ENCODE measurements at places on chromosomes 3 and 15.
A peak's percentile ranks its signal among the peaks of the same experiment; 100 is the strongest.

GRCh38 chr3:189842681-189843602, 211.8 kb downstream of the TP63 start:
- DNase-seq: no peak

GRCh38 chr15:78837543-78837942, 26.3 kb upstream of the ADAMTS7 start:
- no peak for DNase-seq

GRCh38 chr15:70955151-70955550, 62.5 kb downstream of the LRRC49 start:
- DNase-seq: no peak

- DNase-seq: no peak
Observed at GRCh38 chr3:48950051-48950450, 31.4 kb downstream of the ARIH2 start.

GRCh38 chr3:177610686-177611633, 413.7 kb upstream of the TBL1XR1 start:
- no peak for DNase-seq

GRCh38 chr3:136992115-136992514, 34.3 kb downstream of the IL20RB start:
- no peak for DNase-seq

- DNase-seq: peak; percentile 42
Observed at GRCh38 chr3:181709537-181710279, 2.0 kb upstream of the SOX2 start.

DNA sequence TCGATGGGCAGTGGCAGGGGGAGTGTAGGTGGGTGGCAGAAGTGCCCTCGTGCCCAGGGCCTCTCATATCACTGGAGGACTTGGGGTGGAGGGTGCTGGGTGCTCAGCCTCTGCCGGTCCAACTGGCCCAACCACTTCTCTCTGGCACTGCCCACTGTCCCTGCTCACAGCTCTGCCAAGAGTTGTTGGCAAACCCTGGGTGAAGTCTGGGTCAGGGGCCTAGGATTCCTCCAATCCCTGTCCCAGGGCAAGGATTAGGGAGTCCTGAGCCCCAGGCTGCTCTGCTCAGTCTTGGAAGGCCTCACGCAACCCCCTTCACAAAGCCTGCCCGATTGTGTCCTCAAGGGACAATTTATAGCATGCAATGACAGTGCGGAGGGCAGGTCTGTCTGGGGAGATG, 5.2 kb upstream of the PRKCD start:
- no peak for DNase-seq

- DNase-seq: no peak
Observed at GRCh38 chr3:162879021-162879562, 1382.5 kb downstream of the OTOL1 start.

- DNase-seq: no peak
Observed at GRCh38 chr3:177379045-177379444, 181.8 kb upstream of the TBL1XR1 start.

GRCh38 chr15:76282465-76282864, 28.8 kb downstream of the ETFA start:
- peak; percentile 12 for DNase-seq

- no peak for DNase-seq
Observed at GRCh38 chr3:49296781-49297411, 19.9 kb upstream of the C3orf62 start.

DNA sequence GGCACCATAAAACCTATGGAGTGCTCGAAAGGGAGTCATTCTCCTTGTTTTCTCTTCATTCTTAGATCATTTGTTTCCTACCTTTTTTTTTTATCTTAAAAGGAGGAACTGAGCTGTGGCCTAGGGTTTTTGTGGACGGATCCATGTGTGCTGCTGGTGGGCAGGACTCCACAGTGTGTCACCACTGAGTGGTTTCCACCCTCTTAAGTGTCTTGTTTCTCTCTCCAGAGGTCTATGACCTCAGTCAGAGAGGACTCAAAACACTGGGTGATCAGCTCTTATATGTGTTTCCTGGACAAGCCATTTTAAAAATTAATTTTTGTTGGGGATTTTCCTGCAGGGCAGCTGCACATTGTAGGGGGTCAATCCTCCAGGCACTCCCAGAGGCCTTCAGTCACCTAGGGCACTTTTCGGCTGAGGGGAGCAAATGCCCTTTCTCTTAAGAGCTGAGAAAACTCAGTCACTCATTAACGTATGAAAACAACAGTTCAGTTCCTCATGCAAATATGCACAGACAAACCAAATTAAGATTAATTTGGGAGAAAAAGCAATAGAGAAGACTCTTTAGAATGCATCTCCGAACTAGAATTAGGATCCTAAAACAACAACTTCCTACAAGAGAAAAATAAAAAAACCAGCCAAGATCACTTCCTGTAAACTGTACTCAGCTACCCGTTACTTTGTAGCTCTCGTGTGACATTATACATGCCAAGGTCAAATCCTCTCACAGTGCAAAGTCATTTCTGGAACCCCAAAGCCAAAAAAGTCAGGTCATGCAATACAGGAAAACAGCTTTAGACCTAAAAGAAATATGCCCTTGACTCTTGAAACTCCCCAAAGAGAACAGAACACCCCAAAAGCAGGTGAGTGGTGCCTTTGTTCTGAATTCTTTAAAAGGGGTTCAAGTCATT, 27.6 kb upstream of the FAM3D start:
- DNase-seq: no peak

DNA sequence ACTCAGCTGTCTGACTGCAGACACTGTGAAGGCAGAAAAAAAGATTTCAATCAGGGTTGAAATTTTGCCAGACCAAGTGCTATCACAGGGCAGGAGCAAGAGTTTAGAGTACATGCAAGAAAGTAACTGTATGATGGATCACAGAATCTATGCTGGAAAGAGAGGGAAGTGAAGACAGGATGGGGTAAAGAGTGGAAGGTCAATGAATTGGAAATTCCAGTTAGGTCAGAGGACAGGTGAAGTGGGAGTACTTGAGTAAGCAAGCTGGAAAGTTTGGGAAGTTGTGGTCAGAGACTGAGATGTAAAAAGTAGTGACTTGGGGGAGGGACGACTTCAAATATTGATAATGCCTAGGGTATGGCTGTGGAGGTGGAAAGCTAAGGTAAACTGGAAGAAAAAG, 7.2 kb downstream of the SPG11 start:
- no peak for DNase-seq

- DNase-seq: no peak
Observed at GRCh38 chr3:138945709-138946662, 951 bp downstream of the FOXL2 start.

GRCh38 chr3:192870822-192871221, 46.8 kb downstream of the MB21D2 start:
- DNase-seq: no peak

DNA sequence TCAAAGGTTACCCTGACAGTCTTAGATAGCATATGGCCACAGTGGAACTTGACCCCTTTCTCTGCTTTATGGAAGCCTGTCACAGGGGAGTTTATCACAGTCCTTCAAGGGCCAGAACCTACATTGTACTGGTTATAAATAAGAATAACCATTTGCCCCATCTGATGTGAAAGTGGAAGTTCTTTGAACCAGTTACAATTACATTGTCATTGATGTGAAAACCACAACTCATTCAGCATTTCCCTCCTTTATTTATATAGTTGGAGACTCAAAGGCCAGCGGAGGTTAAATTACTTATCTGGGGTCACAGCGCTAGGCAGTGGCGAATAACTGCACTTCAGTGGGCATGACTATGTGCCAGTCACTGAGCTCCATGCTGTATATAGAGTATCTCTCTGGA, 60.5 kb upstream of the TBC1D5 start:
- no peak for DNase-seq

DNA sequence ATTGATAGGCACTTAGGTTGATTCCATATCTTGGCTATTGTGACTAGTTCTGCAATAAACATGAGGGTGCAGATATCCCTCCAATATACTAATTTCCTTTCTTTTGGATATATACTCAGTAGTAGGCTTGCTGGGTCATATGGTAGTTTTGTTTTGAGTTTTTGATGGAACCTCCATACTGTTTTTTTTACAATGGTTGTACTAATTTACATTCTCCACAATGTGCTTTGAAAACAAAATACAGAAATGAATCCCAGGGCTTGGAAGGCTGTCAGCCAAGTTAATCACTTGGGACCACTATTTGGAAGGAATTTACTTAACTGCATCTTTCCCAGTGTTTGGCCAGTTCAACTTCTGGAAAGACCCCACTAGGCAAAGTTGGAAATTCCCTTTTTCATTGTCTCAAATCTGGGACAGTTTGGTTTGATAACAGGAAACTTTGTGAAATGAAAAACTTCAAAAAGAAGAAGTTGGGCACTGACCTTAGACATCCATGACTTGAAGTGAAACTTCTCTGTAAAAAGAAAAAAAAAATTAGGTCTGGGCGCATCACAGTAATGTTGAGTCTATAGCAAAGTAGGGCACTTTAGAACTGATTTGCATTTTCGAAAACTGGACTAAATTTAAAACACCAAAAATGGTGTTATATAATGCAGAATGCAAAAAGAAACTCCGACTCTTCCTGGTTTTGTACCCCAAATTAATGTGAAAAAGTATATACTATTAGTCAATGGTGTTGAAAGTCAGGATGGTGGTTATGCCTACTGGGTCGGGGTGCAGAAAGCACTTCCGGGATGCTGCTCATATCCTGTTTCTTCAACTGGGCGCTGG, 6.0 kb downstream of the CTSH start:
- peak; percentile 19 for DNase-seq

GRCh38 chr3:31503456-31503855, 29.3 kb upstream of the STT3B start:
- DNase-seq: no peak

DNA sequence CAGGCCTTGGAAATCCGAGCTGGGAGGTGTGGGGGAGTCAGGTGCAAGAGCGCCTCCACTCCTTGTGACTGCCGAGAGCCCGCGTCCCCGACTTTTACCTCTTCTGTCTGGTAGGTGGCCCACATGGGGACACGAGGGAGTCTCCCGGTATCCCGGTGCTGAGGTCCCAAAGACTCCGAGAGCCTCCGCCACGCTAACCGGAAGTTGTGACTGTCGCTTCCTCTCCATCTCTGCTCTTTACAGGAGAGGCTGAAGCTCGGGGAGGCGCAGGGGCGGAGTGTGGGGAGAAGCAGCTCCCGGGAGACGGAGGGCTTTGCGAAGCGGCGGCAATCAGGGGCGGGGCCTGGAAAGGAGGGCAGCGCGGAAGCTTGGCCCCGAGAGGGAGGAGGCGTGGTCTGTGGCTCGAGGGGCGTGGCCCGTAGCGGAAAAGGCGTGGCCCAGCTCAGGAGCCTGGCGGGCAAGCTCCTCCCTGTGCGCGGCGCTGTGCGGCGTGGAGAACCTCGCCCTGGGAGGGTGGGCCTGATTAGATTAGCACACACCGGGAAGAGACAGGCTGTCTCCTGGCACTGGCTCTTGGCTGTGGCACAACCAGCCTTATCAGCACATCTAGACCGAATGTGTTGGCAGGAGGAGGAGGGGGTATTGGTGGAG, 143.9 kb downstream of the GABRB3 start:
- DNase-seq: no peak

GRCh38 chr3:121488628-121489027, 57.2 kb downstream of the POLQ start:
- DNase-seq: no peak

GRCh38 chr15:101559952-101560351, 70.4 kb upstream of the PCSK6 start:
- no peak for DNase-seq

DNA sequence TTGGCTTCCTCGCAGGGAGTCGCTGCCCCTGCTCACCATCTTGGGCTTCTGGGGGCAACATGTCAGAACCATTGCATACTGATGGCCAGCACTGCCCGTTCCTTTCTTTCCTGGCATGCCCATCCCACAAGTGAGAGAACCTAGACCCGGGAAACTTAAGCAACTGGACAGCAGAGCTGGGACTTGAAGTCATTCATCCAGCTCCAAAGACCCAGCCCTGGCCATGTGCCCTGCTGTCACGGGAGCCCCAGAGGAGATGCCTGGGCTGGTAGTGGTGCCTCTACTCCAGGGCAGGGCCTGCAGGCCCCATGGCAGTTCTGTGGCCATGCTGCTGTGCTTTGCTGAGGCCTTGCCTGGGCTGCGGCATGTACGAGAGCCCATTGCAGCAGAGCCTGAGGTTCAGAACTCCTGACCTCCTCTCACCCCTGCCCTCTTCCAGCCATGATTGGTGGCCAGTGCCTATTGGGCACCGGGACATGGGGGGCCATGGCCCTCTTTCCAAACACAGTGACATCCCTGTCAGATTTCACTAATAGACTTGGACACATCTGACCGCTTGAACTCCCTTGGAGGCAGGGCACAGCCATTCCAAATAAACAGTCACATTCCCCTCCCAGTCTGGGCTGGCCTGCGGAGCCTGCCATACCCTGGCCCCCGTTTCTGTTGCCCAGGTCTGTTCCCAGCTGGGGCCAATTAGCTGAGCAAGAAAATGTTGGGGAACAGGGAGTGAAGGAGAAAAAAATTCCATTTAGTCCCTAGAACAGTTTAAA, 115.9 kb downstream of the EEFSEC start:
- no peak for DNase-seq

DNA sequence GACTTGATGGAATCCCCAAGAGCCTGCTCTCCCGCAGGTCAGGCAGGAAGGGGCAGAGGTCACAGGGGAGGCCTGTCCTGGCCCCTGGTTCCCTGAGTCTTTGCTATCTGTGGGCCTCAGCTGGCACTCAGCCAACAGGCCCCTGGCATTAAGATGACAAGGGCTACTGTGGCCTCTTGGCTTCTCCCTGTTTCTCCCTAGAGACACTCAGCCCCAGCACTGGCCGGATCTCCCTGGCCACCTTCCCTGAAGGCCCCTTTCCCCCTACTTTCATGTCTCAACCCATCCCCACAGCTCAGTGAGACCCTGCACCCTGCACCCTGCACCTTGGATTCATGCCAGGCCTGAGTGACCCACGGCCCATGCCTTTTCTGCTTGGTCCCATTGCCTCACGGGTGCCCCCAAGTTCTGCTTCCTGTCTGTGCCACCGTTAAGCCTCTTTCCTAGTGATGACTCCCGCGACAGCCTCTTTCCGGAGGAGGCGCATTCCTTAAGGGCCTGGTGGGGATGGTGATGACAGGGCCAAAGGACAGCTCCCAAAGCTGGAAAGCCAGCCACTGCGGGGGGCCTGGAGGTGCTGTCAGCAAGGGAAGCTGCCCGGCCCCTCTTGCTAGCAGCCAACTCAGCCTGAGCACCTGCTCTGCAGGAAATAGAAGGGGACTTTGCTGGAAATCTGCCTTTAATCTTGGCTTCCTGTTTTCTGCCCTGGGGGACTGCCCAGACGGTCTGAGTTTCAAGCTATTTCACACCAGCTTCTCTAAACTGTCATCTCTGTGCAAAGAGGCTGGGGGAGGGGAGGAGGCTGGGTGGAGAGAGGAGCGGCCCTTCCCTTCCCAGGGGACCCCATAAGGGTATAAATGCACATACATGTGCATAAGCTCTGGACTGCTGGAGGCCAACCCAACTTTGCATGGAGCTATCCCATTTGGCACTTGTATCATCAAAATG, 4.8 kb upstream of the CSK start:
- peak; percentile 46 for DNase-seq

DNA sequence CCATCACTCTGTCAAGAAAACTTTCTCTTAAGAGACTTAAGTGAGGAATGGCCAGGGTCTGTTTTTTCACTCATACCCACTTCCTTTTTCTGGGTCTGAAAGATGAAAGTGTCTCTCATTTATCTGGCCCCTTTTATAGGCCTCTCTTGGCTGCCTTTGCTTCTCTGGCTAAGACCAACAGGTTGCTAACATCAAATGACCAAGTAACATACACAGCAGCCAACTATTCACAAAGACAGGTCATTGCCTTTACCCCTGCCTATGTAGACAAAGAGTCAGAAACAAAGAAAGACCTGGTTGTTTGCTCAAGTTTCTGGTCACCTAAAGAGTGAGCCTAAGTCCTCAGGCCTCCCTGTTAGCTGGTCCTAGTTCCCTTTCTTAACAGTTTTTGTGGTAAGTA, 24.0 kb upstream of the CSTA start:
- DNase-seq: no peak
